ENCODE measurements at places on chromosomes 7 and 10. TPM values are rescaled to one million over a fixed set of nuclear protein-coding genes. Genes with fewer than 3 reads are reported as not detected.

- no peak for DNase-seq
These were observed 64.4 kb downstream of the NPTX2 start for GRCh38 chr7:98681511-98681910.

- DNase-seq, result no peak
These were observed 28.4 kb upstream of the ZNF273 start for GRCh38 chr7:64874562-64875250.

DNA sequence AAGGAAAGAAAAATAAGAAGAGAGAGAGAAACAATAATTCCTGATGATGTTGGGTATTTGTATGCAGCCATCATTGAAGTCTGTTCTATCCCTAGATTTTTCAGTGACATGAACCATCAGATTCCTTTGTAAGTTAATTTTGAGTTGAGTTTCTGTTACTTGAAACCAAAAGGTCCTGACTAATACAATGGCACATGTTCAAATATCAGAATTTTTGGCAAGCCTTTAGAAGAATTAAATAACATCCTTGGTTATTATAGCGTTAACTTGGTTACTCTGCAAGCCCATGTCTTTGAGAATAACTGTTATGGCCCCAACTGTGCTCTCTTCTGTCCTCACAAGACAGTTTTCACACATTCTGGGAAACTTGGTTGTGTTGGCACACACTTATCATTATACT lies 66.5 kb downstream of the SYPL1 start:
- DNase-seq, result no peak

DNA sequence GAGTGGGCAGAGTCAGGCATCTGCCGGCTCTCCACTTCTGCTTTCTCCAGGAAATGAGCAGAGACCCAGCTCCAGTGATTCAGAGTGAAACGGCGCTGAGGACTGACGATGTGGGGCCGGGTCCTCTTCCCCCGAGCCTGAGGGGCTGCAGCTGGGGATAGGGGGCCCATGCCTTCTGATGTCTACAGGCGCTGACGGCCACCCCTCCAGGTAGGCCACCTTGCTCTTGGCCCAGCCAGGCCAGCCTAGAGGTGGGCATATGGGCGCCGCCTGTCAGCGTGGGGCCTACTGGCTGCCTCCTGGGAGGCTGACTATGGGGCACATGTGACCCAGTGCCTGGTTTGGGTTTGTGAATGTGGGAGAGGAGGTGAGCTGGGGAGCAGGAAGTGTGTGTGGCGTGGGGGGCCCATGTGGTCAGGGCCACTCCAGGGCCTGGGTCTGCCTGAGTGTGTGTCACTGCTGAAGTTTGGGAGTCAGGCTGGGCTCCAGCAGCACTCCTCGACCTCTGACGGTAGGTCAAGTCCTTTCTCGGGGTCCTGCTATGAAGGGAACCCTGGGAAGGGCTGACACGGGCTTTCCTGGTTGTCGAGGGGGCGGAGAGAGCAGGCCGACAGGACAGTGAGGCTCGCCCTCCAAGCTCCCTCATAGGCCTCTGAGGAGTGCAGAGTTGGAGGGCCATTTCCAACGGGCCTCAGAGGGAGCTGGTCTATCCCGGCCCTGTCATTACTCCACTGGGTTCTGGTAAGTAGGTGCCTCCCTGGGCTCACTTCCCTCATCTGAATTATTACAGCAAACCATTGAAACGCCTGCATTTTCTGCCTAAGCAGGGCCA lies at the start of gene WDFY4:
TSS of gene WDFY4 (plus strand) at position 82 of the 832 bp plus-strand sequence. CDS start 24,860 bp downstream, outside the sequence.
- no peak for DNase-seq

GRCh38 chr7:133822001-133822641 lies 305.0 kb upstream of the LRGUK start:
- no peak for DNase-seq

DNA sequence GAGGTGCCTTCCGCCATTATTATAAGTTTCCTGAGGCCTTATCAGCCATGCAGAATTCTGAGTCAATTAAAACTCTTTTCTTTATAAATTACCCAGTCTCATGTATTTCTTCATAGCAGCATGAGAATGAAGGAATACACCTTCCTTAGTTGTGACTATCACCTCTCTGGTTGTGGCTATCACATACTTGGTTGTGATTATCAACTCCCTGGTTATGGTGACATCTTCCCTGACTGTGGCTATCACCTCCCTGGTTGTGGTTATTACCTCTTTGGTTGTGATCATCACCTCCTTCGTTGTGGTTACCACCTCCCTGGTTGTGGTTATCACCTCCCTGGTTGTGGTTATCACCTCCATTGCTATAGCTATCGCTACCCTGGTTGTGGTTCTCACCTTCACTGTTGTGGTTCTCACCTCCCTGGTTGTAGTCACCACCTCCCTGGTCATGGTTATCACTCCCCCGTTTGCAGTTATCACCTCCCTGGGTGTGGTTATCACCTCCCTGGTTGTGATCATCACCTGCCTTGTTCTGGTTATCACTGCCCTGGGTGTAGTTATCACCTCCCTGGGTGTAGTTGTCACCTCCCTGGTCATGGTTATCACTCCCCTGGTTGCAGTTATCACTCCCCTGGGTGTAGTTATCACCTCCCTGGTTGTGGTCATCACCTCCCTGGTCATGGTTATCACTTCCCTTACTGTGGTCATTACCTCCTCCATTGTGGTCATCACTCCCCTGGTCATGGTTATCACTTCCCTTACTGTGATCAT lies 105.9 kb downstream of the GPR26 start:
- DNase-seq, result no peak

- DNase-seq, result no peak
These were observed 63.3 kb upstream of the PRSS1 start for GRCh38 chr7:142685877-142686508.

- DNase-seq, result no peak
These were observed 254.6 kb downstream of the TNS3 start for GRCh38 chr7:47327346-47327697.

DNA sequence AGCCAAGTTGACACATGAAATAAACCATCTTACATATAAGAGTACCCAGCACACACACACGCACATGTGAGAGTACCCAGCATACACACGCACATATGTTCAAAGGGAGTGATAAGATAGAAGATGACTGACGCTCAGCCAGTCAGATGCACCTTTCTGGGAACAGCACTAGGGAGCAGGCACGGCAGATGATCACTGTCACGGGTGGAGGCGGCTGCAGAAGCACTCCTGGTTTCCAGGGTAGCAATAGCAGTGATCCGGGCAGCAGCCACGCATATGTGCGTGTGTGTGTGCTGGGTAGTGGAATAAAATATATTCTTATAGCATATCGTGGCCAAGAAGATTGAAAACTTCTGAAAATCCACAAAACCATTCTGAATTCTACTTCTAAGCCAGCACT lies 85.8 kb upstream of the NAMPT start:
- no peak for DNase-seq

- DNase-seq, result no peak
These were observed 146.2 kb downstream of the ZFAND4 start for GRCh38 chr10:45526309-45526905.

DNA sequence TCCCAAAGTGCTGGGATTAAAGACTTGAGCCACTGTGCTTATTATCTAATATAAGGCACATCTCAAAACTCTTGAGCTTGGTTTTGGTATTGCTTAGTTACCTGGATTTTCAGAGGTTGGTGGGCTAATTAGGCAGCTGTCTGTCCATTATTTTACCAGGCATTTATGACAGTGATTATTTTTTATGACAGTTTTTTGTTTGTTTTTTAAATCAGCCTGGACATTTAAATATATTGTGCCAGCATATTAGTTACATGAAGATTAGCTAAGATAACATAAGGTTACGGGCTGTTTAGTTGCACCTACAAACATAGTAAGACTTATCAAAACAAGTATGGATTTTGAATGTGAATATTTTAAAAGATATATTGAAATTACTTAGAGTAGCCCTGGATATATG lies 2.6 kb upstream of the ZRANB1 start:
- DNase-seq, result no peak

GRCh38 chr10:59536167-59537014 lies 173.3 kb downstream of the SLC16A9 start:
- DNase-seq, result peak; percentile 83

DNA sequence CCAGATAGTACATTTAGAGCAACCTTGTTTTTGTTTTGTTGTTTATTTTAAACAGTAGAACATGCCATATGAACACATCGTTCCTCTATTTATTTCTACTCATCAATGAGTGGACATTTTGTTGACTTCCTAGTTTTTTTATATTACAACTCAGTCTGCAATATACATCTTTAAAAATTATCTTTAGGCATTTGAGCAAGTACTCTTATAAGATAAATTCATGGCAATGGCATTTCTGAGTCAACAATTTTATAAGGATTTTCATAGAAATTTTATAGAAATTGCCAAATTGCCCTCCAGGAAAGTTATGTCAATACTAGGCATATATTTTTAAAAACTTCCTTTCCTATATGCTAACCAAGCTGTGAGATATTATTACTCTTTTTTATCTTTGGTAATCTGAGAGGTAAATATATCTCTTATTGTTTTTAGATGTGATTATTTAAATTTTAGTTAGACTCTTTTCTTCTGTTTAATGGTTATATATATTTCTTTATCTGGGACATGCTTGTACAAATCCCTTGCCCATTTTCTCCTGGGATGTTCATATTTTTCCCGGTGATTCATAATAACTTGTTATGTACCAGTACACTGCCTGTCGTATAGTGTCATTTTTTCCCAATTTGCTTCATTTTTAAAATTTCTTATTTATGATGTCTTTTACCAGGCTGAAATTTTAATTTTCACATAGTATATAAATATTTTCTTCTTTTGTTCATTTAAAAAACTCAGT lies 50.5 kb downstream of the FZD1 start:
- DNase-seq, result no peak

DNA sequence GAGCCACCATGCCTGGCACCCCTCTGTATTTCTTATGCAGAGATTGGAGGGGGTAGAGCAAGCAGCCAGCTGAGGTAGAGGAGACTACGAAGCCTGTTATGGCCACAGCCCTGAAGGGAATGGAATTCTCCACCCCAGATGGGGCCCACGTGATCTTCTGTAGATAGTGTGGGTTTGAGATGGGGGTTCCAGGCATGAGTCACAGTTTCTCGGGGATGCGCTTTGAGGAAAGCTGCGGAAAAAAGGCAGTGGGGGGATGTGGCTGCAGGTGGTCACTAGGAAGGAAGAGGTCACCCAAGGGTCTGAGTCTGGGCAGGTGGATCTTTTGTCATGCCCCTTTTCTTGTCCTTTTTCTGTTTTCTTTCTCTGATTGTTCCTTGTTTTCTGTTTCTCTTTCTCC lies 11.5 kb downstream of the FAM131B start:
- DNase-seq, result no peak

Gene INMT
- 44.8 TPM for total RNA-seq

Gene CYP2C9
- total RNA-seq, result 2.9 TPM

Gene CRYGN
- total RNA-seq, result 0.22 TPM

Gene SHTN1
- total RNA-seq, result 44.2 TPM

Gene PTPN12
- total RNA-seq, result 83.1 TPM

Gene TDRD1
- 0.88 TPM for total RNA-seq

Gene EPHA1
- total RNA-seq, result 22.3 TPM

Gene ANXA8
- 0.16 TPM for total RNA-seq

Gene TMEM213
- total RNA-seq, result 30.2 TPM
